ENCODE measurements at places on chromosomes 2 and 18. TPM values are rescaled to one million over a fixed set of nuclear protein-coding genes. Genes with fewer than 3 reads are reported as not detected.

The LYPD6 gene
- total RNA-seq = 7.3 TPM

The LCT gene
- 0.19 TPM for total RNA-seq

The AGXT gene
- not detected for total RNA-seq

DNA sequence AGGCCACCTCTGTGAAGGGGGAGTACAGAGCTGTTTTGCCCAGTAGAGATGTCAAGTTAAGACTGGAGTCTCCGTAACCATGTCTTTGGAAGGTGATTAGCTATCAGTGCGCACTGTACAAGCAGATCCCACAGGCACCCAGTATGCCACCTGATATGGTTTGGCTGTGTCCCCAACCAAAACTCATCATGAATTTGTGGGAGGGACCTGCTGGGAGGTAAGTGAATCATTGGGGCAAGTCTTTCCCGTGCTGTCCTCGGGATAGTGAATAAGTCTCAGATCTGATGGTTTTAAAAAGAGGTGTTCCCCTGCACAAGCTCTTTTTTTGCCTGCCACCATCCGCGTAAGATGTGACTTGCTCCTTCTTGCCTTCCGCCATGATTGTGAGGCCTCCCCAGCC is 90.2 kb downstream of the ACTR2 start:
- H3K4me3 ChIP-seq = no peak overlapping the region
- no peaks in the 10 kb centered on the region for H3K4me1 ChIP-seq
- H3K27ac ChIP-seq = no peak overlapping the region
- H3K27me3 ChIP-seq = no peaks in the 10 kb centered on the region
- H3K36me3 ChIP-seq = peaks cover 40% of the 10 kb centered on the region

GRCh38 chr2:236658974-236659757 is 89.5 kb downstream of the ACKR3 start:
- no peaks in the 10 kb centered on the region for H3K36me3 ChIP-seq
- H3K4me3 ChIP-seq = no peak overlapping the region
- DNase-seq = no peak
- peaks cover 9% of the 10 kb centered on the region for H3K4me1 ChIP-seq

- no peaks in the 10 kb centered on the region for H3K36me3 ChIP-seq
- peaks cover 33% of the 10 kb centered on the region for H3K27me3 ChIP-seq
- H3K27ac ChIP-seq = no peak overlapping the region
- no peaks in the 10 kb centered on the region for H3K4me1 ChIP-seq
Observed at GRCh38 chr2:230847883-230848388, 16.8 kb upstream of the ITM2C start.

DNA sequence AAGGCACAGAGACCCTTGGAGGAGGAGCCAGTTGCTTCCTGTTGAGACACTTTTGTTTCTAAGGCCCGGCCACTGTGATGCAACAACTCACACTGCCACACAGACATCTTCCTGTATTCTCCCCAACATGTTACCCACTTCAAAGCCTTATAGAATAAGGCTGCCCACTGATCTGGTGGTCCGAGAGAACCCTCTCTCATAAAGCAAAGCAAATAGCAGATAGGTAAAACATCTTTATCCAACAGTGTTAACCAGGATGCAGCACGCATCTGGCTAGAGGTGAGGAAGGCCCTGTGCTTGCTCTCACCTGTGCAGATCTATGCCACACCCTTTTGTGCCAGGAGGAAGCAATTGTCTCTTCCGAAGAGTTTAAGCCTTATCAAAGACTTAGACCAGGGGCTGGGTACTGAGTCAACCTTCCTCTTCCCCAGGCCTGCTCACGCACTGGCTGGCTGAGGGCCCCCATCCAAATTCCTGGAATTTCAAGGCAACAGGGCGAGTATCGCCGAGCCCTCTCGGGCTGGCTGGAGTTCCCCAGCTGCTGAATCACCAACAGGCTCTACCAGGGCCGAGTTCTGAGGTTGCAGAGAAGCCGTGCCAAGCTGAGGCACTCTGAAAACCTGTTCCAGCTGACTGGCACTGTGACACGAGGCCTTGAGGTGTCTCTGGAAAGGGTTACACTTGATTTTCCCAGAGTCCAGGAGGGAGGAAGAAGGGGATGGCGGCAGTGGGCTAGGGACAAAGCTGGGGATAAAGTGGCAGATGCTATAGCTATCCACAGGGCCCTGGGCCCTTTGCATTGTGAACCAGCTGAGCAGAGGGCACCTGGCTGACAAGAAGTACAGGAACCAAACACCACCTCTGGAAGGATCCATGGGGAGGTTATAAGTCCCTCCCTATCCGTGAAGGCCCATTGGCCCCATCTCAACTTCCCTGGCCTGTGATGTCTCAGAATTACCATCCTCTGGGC is 29.3 kb downstream of the TGFA start:
- H3K27ac ChIP-seq = no peak overlapping the region
- no peaks in the 10 kb centered on the region for H3K27me3 ChIP-seq
- H3K36me3 ChIP-seq = no peaks in the 10 kb centered on the region
- no peak for DNase-seq
- H3K4me1 ChIP-seq = peaks cover 7% of the 10 kb centered on the region

- no peak overlapping the region for H3K27ac ChIP-seq
- H3K36me3 ChIP-seq = no peaks in the 10 kb centered on the region
- no peaks in the 10 kb centered on the region for H3K4me1 ChIP-seq
- DNase-seq = no peak
Observed at GRCh38 chr2:129369437-129369836, 610.0 kb upstream of the RAB6C start.

DNA sequence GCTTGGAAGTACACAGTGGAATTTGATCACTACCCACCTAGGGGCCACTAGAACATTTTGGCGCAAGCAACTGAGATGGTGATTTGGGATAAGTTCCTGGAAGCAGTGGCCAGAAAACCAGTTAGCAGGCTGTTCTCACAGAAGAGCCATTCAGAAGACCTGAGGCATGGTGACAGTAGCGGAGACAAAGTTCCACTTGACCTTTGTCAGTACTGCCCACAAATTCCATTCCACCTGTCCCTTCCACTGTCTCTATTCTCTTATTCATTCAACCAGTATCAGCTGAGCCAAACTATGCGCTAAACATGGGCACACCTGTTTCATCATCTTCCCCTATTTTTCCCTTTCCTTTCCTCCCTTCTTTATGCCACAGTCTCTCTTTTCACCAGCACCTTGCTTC is 59.2 kb upstream of the PPP1CB start:
- no peak overlapping the region for H3K27ac ChIP-seq
- no peak for DNase-seq
- H3K4me1 ChIP-seq = peaks cover 26% of the 10 kb centered on the region
- no peaks in the 10 kb centered on the region for H3K36me3 ChIP-seq
- no peak overlapping the region for H3K4me3 ChIP-seq
- no peaks in the 10 kb centered on the region for H3K27me3 ChIP-seq
